T-cell (primary cell): ENCODE measurements at places on chromosomes 5 and 9.

- no peak for DNase-seq
Observed at GRCh38 chr5:109546461-109546860, 136.7 kb upstream of the PJA2 start.

DNA sequence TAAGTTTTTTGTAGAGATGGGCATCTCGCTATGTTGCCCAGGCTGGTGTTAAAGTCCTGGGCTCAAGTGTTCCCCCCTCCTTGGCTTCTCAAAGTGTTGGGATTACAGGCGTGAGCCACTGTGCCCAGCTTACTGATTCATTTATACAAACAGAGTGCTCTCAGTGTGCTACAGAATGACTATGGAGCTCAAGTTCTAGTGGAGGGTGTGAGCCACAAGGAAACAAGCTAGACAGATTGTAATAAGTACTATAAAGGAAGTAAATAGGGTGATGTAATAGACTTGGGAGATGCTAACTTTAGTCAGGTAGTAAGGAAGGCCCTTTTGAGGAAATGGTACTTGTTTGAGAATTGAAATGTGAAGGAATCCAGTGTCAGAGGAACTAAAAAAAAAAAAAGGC lies 1.7 kb upstream of the TMEM267 start:
- no peak for DNase-seq

DNA sequence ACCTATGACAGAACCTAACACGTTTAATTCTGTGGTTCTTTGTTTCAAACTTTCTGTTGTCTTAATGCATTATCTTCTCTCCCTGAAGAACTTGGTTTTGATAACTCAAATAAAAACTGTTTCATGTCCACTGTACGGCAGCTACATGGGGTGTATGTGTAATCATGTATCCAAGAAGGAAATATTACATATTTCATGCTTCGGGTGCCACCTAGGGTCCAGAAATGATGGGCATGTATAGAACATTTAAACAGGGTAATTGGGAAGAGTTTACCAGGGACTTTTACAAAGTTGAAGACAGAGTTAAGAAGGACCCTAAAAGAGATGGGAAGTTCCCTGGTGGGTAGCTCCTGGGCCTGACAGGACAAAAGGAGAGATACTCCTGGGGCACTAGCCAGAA lies 291.3 kb downstream of the FBXL7 start:
- DNase-seq: no peak

GRCh38 chr5:102758576-102758975 lies 3.5 kb downstream of the PAM start:
- no peak for DNase-seq

- no peak for DNase-seq
Observed at GRCh38 chr5:31593665-31594064, 45.3 kb upstream of the PDZD2 start.

GRCh38 chr5:111251921-111252320 lies 27.7 kb downstream of the CAMK4 start:
- DNase-seq: no peak

DNA sequence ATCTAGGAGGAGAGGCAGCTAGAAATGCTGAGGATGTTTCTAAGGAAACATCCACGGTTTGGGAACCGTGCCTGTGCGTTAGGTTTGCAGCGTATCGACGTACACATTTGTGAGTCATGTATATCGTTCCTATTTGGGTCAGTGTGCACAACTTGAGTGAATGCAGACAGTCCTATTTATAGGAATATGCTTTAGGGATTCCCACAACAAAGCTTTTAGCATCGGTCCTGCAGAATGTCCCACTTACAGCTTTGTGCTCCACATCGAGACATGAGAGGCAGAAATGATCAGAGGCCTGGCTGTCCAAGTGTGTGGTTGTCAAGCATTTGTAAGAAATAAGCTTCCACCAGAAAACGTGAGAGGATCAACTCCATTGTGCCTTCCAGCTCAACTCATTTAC lies 1282.7 kb upstream of the WWC1 start:
- DNase-seq: no peak

DNA sequence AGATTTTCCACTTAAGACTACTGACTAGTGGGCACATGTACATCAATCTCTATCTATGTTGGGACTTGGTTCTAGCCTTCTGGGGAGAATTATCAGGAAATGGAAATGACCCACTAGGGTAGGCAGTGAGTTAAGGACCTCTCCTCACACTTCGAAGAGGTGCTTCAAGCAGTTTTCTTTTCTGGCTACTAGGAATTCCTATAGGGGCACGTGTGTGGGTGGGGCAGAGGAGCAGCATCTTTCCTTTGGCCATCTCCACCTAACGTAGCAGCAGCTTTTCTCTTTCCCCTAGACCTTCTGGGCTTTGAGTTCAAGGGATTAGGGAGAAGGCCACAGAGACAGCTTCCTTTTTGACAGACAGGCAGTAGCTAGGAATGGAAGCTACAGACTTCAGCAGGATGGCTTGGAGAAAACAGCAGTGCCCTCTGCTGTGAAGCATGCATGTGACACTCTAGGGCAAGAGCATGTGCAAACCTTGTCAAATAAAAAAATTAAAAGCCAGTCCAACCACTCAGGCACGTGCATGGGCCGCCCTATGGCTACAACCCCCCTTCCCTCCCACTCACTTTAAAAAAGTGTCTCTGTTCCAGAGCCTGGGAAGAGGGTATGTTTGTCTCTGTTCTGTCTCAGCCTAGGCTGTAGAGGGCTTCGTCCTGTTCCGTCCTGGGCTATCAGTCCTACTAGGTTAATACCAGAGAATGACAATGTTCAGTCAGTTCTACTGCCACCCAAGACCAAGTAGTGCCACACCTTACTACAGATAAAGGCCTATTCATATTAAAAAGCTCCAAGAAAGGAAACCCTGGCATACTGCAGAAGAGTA lies 8.7 kb upstream of the GFRA3 start:
- no peak for DNase-seq

DNA sequence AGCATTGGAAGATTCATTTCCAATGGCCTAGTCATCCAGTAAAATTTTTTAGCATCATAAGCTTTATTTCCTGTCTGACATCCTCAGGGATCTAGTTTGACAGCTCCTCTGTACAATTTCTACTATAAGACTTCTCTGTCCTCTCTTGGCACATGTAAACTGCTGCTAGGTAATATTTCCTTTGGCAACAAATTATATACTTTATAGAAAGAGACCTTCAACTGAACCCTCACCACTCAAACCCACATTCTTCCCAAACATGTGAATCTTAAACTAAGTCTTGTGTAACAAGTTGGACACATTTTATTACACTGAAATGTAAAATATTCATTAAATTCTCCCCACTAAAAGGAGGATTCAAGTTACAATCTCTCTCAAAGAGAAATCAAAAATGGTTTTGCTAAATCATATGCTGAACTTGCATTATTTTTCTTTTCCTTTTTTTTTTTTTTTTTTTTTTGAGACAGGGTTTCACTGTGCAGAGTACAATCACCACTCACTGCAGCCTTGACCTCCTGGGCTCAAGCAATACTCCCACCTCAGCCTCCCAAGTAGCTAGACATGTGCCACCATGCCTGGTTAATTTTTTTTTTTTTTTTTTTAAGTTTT lies 36.9 kb downstream of the SCAI start:
- no peak for DNase-seq

GRCh38 chr5:135696317-135696716 lies 117.5 kb upstream of the CXCL14 start:
- no peak for DNase-seq

GRCh38 chr5:126846744-126847455 lies 70.0 kb downstream of the LMNB1 start:
- DNase-seq: no peak

DNA sequence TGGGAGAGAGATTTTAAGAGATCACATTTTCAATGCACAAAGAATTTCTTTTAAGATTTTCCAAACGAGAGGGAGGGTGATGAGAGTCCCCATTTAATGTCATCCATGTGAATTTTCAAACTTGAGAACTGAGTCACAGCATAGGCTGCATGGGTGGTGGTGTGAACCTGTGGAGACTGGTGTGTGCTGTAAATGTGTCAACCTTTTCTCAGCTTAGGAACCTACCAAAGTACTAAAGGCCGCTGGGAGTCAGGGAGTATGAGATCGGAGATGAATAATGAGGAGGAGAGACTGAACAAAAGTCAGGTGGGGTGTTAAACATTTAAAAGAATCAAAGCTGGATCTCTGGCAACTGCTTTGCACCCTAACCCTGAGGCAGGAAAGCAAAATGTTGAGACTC lies 7.5 kb downstream of the ALDH1A1 start:
- DNase-seq: no peak

GRCh38 chr5:2906302-2907090 lies 155.0 kb upstream of the IRX2 start:
- no peak for DNase-seq

- DNase-seq: no peak
Observed at GRCh38 chr5:73370640-73371583, 77.7 kb downstream of the FOXD1 start.

GRCh38 chr9:133112663-133113026 lies 8.4 kb downstream of the RALGDS start:
- DNase-seq: peak; percentile 54

DNA sequence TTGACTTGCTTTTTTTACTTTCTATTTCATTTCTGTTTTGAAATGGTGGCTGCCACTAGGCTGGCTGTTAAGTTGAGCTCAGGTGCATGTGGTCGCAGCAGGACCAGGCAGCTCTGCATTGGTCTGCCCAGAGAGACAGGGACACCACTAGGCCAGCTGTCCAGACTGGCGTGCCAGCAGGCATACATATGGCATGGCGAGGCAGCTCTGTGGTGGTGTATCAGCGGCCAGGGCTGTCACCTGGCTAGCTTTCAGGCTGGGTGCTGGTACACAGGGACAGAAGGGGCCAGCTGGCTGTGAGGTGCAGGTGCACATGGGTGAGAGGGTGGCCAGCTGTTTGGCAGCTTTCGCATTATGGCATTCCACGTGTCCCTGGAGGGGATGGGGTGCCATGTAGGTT lies 654.0 kb upstream of the ACO1 start:
- no peak for DNase-seq

DNA sequence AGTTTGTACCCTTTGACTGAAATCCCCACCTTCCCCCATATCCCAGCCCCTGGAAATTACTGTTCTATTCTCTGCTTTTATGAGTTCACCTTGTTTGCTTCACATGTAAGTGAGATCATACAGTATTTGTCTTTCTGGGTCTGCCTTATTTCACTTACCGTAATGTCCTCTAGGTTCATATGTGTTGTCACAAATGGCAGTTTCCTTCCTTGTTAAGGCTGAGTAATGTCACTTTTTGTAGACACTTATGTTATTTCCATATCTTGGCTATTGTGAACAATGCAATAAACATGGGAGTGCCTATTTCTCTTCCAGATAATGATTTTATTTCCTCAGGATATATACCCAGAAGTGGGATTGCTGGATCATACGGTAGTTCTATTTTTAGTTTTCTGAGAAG lies 272.3 kb downstream of the MRPS30 start:
- DNase-seq: no peak

DNA sequence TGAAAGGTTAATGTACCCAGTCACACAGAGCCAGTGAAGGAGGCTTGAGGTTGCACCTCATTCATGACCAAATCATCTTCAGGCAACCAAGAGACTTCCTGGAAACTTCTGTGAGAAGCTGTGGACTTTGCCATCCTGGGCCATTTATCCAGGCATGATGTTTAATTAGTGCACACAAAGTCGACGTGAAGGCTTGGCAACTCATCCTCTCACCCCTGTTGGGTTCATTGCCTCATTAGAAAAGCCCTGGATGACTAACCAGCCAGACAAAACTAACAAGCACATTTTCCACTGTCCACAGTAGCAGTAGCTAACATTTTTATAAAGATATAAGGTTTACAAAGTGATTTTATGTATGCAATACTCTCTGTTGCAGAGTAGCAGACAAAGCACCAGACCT lies 65.7 kb upstream of the ZNF462 start:
- no peak for DNase-seq

GRCh38 chr5:169567079-169567478 lies 16.5 kb upstream of the SPDL1 start:
- no peak for DNase-seq

GRCh38 chr5:59257488-59258400 lies 635.8 kb downstream of the PDE4D start:
- no peak for DNase-seq
